ENCODE measurements at places on chromosomes 4 and X.

- DNase-seq = no peak
Observed at GRCh38 chrX:23883737-23884354, 23.9 kb downstream of the APOO start.

- no peak for DNase-seq
Observed at GRCh38 chr4:88653371-88653946, 44.2 kb downstream of the NAP1L5 start.

DNA sequence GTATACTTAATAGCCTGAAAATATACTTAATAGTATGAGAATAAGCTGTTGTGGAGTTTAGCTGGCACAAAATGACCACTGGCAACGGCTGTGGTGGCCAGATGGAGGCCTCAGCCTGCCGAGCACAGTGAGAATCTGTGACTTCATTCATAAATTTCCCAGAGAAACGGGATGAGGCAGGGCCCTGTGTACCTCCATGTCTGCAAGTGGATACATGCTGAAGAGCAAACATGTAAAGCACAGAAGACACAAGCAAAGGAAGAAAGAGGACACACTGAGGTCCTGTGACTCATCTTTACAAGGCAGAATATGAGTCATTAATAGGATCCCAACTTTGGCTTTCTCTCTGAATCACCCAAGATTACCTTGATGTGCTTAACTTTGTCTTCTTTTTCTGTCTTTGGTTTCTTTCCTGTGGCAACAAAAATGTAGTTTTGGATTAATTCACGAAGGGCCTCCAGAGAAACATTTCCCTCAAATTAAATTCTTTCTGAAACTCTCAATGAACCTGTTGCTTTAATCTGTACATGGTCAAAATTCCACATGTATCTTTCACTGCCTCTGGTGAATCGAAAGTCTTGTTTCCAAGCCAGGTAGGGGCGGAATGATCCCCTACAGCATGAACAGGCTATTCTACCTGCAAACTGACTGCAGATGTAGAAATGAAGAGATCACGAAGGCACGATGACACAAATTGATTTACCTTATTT is 56.4 kb downstream of the IRF2 start:
- DNase-seq = no peak

DNA sequence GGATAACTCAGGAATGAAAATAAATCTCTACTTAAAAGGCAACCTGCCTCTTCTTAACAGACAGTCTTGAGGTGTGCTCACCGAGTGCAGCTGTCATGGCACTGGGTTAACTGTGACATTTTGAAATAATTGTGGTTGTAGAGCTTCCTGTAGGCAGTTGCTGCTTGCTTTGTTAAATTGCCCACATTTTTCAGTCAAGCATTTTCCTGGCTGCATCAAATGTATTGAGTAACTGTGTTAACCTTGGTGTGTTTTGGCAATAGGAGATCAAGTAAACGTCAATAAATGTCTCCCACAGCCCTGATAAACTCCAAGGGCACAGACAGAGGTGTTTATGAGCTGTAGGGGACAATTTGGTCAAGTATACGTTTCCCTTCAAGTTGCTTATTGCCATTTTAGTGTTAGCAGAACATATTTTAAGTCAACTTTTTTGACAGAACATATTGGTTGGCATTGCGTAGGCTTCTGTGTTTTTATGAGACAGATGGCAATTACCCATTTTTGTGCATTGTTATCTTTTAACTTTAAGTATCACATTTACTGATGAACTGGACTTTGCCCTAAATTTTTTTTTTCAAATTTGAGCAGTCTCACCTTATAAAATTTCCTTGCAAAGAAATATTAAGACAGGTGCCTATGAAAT is 527.4 kb downstream of the C4orf33 start:
- no peak for DNase-seq
